Neural progenitor cell (in vitro differentiated cells): ENCODE measurements at places on chromosomes 2 and 18. TPM values are rescaled to one million over a fixed set of nuclear protein-coding genes. Genes with fewer than 3 reads are reported as not detected.

Gene NAT8
- total RNA-seq, result not detected in 2 replicates

DNA sequence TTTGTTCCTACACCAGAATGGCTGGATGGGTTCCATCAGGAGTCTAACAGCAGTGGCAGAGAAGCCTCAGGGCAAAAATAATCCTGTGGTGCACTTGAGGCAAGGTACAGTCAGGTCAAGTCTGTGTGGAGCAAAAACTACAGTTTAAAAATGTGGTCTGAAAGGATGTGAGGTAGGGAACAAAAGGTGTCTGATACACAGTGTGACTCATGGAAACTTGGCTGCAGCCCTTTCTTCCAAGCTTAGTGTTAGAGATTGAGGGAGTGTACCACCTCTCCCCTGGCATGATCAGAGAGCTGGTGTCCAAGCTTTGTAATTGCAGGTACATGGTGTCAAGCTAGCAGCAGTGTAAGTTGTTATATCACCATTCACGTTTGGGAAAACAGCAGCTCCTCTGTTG is 8.9 kb downstream of the ANKAR start:
- no peak for DNase-seq

GRCh38 chr2:231527955-231528635 is 2.1 kb downstream of the NMUR1 start:
- DNase-seq, result no peak

DNA sequence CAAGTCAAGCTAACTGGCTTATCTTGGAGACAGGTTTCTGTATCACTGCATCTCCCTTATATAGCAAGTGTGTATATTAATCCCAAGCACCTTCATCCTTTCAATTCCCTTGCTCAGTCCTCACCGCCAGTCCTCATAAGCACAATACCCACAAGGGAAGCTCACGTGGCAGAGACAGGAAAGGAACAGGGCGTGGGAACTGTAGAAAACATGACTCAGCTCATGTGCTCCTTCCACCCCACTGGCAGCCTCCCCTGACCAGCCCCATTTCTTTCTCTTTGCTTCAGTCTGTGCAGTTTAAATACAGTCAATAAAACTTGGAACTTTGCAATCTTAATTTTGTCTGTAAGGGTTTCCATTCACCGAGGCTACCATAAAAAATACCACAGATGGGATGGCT is 36.5 kb upstream of the CDH19 start:
- no peak for DNase-seq

DNA sequence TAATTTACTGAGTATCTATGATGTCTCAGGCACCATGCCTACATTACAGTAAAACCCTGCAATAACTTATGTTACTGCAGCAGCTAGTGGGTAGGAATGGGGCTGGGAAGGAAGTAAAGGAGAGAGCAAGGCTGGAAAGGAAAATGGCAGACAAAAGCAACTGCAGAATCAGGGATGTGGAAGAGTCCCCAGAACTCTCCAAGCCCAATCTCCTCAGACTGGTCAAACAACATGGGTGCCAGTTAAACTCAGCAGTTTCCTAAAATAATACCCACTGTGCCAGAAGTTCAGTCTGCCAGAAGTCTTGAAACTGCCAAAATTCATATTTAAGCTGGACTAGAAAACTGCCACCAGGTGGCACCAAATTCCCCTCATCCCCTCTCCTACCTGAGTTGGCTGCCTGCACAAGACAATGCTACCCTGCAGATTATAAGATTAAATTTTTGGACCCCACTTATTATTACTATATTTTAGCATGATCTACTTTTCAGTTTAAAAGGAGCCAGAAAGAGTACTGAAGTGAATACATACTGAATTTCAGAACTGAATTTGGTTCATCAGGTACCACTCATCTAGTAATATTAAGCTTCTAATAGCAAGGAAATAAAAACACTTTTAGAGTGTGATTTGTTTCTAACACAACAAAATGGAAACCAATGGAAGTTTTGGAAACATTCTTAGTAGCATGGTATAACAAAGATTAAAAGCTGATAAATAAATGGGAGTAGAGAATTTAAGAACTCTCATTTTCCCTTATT is 86.8 kb upstream of the DNER start:
- DNase-seq, result peak; percentile 55

DNA sequence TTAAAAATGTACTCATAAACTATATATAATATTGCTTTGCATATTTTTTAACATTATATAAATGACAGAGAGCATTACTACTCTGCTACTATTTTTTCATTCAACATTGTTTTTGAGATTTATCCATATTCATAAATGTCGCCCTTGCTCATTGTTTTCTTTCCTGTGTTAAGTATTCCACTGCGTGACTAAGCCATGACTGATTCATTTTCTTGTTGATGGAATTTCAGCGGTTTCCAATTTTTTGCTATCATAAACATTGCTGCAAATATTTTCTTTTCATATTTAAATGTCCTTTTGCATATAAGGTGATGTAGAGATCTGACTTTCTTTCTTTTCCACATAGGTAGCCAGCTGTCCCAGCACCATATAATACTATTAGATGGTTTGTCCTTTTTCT is 57.6 kb downstream of the SFXN5 start:
- DNase-seq, result no peak

DNA sequence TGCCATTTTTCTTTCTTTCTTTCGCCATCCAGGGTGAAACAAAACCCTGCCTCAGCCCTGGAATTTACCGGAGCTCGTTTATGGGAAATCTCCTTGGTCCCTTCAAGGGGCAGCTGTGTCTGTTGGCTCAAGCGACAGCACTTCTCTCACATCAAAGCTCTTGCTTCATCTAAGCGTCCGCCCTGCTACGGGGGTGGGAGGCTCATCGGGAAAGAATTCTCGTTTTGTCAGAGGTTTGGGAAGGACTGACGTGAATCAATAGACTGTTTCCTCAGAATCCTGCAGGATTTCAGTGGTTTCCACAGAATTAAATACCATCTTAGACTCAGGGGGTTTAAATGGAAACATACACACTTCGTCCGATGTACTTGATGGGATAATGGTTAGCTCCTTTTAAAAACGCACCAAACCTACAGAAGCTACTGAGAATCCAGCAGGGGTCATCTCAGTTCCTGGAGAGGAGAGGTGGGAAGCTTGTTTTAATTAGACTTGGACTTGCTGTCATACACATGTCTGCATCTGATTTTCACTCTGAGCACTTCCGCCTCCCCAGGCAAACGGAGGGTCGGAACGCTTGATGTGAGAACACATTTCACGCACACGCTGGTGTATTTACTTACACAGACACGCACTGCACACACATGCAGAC is 91.6 kb downstream of the ASB1 start:
- DNase-seq, result no peak
